ENCODE measurements at places on chromosomes 6 and 20.

DNA sequence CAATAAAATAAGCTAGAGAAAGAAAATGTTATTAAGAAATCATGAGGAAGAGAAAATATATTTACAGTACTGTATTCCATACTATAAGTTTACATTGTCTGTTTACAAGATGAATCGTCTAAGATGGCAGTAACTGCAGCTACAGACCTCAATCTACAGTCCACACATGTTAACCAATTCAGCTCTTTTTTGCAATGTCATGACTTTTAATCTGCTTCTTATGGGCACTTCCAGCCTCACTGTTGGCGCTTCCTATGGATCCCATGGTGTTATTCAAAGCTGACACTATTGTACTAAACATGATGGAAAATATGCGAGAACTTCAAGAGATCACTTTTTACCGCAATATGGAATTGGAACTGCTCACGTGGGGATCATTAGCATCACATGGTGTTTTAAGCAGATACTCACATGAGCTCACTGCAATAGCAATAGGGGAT is 451.5 kb upstream of the CITED2 start:
- no peak for DNase-seq

GRCh38 chr6:29107758-29108157 is at the start of gene OR2J3:
OR2J3 (plus strand) TSS chr6:29108058; CDS start chr6:29111891, 3,833 bp downstream.
- DNase-seq, result no peak

DNA sequence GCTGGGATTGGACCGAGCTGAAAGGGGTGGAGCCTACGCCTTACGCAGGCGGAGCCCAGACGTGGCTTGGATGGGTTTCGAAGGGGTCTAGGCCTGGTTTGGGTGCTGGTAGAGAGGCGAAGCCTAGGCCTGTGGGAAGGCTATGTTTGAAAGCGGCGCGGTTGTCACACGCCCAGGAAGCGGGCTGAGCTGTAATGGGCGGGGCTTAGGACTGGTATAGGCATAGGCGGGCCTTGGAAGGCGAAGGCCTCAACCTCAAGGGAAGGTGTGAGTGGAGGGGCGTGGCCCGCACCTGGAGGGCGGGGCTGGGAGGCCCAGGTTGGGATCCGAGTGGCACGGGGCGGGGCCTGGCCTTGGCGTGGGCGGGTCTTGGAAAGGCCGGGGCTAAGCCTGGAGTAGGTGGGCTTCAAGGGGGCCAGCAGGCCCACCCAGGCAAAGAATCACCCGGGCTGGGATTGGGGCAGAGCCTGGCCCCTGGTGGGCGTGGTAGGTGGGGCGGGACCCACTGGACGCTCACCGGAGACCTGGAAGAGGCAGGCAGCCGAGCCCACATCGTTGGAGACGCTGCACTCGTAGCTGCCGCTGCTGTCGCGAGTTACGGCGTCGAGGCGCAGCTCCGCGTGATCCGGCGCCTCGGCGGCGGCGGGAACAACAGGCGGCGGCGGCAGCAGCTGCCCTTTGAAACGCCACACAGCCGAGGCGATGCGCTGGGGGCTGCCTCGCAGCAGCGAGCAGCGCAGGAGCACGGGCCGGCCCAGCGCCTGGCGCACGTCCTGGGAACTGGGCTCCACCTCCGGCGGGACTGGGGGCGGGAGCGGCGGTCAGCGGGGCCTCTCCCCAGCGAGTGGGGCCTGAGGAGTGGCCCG is 49.0 kb downstream of the MDGA1 start:
- peak; percentile 23 for DNase-seq

- no peak for DNase-seq
Measured at GRCh38 chr6:26432627-26433201, 7.6 kb upstream of the BTN3A3 start.

- no peak for DNase-seq
Measured at GRCh38 chr20:60820149-60820548, 431.9 kb upstream of the CDH4 start.

GRCh38 chr6:27814665-27815424 is 97.4 kb downstream of the OR2B2 start:
- DNase-seq, result peak; percentile 70

- DNase-seq, result no peak
Measured at GRCh38 chr6:56752009-56752408, 109.3 kb upstream of the DST start.

All from activated naive CD4-positive, alpha-beta T cell treated with Interleukin-2 at 50 U/mL for 16 hours (primary cell).